ENCODE measurements at places on chromosomes 5 and 9. TPM values are rescaled to one million over a fixed set of nuclear protein-coding genes. Genes with fewer than 3 reads are reported as not detected.

Gene SV2C
- total RNA-seq, result not detected

DNA sequence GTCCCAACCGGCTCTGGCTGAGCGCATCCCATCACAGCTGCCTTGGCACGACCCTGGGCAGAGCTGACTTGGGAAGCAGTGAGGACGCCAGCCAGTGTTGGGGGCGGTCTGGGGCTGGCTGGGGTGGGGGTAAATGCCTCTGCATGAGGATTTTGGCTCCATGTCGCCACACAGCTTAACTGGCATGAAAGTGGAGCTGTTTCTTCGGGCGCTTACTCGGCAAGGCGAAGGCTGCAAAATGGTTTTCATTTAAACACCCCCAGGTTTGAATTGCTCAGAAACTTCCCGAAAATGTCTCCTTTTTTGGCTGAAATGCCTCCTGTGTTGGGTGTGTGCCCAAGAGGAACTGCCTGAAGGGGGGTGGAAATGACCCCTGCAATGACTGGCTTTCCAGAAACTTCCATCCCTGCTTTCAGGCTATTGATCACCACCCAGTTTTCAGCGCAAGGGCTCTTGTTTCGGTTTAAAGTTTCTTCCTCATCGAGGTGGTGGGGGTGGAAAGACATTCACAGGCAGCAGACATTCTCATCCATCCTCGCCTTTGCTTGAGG lies 38.3 kb downstream of the PTGES start:
- DNase-seq, result no peak

Gene PRUNE2
- total RNA-seq, result 95.6 TPM

GRCh38 chr9:34690983-34691935 lies at the start of gene CCL19:
Gene CCL19, minus strand, starts transcription at chr9:34691276. Its CDS starts 137 bp downstream, at chr9:34691139.
- DNase-seq, result no peak

DNA sequence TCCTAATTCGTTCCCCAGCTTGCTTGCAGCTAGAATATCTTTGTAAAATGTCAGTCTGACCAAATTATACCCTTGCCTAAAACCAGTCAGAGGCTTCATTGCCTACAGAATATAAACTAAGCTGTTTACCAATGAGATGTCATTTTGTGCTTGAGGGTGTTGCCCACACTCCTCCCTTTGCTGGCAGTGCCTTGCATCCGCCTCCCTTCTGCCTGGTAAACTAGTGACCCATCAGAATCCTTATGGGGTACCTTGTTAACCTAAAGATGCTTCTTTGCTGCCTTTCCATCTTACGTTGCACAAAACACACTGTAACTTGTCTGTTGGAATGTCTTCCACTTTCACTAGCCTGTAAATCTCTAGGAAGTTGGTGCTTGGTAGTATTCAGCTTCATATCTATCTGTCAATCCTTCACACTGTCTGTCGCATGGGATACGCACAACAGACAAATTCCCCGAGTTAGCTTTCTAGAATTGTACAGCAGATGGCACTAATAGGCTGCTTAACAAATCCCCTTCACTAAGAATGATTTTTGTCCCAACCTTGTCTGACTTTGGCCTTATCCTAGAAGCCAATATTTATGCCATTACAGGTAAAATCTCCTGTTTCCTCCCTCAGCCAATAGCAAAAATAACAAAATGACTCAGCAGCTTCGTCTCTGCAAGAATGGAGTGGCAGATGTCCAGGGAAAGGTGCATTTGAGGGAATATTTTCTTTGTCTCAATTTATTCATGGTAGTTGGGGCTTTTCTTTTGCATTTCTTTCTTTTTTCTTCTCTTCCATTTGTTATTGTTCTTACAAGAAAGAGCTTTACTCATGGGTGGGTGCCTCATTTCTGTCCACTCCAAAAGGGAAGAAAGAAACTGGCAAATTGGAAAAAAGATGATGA lies 3.0 kb downstream of the NUDT2 start:
- peak; percentile 39 for DNase-seq

Data from fibroblast of lung (primary cell).